CD4-positive, alpha-beta T cell treated with Interleukin-4 for 1 hour (primary cell): ENCODE measurements at places on chromosomes 2 and 18.

GRCh38 chr2:58614219-58614618 lies 373.1 kb upstream of the FANCL start:
- DNase-seq = no peak

DNA sequence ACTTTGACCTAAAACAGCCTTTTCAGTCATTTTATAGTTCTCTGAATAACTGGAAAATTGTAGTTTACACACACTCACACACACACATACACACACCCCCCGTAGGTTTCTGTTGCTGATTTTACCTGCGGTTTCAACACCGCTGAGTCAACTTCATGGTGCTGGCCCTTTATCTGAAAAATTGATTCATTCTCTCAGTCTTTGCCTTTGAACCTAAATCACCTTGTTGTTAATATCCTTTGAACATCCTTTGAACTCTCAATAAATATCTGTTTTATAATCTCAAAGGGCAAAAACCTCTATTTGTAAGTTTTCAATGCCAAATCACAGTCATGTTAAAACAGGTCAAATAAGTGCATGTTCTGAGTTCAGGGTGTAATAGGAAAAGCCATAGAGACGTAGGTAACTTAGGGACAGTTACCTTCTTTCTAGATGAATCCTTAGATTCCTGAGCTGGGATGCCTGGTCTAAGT lies 109.0 kb upstream of the BZW1 start:
- DNase-seq = no peak

GRCh38 chr2:217680381-217680780 lies 322.4 kb downstream of the TNS1 start:
- DNase-seq = no peak

- DNase-seq = no peak
Measured at GRCh38 chr2:215900843-215901242, 112.5 kb downstream of the MREG start.

DNA sequence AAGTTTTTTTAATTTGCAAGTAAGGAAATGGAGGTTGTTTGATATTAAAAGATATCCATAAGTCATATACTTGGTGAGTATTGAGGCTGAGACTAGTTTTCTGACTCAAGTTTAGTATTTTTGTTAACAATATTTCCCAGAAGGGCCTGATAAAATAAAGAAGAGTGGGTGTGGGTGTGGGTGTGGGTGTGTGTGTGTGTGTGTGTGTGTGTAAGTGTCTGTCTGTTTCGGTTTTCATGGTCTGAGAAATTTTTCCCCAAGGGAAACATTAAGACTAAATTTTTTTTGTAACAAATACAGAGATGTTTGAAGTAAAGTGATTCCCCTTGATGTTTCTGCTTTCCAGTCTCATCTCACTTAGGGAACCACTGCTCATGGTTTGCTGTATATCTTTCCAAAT lies 36.5 kb downstream of the PPM1B start:
- no peak for DNase-seq

- DNase-seq = no peak
Measured at GRCh38 chr2:39469807-39470206, 32.7 kb upstream of the MAP4K3 start.

DNA sequence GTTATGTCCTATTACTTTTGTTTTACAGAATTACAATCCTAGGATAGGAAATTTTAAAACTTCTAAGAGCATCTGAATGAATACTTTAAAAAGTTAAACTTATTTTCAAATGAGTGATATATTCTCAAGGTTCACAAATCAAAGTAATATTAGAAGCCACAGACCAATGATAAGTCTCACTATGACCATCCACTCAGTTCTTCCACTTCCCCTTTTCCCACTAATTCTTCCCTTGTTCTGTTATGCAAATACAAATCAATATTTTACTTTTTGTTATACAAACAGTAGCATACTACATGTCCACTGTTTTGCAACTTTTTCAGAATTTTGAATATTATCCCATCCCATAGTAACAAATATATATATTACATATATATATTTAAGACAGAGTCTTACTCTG lies 20.2 kb downstream of the USP37 start:
- DNase-seq = no peak

GRCh38 chr2:1305342-1306013 lies 107.8 kb upstream of the TPO start:
- DNase-seq = no peak

DNA sequence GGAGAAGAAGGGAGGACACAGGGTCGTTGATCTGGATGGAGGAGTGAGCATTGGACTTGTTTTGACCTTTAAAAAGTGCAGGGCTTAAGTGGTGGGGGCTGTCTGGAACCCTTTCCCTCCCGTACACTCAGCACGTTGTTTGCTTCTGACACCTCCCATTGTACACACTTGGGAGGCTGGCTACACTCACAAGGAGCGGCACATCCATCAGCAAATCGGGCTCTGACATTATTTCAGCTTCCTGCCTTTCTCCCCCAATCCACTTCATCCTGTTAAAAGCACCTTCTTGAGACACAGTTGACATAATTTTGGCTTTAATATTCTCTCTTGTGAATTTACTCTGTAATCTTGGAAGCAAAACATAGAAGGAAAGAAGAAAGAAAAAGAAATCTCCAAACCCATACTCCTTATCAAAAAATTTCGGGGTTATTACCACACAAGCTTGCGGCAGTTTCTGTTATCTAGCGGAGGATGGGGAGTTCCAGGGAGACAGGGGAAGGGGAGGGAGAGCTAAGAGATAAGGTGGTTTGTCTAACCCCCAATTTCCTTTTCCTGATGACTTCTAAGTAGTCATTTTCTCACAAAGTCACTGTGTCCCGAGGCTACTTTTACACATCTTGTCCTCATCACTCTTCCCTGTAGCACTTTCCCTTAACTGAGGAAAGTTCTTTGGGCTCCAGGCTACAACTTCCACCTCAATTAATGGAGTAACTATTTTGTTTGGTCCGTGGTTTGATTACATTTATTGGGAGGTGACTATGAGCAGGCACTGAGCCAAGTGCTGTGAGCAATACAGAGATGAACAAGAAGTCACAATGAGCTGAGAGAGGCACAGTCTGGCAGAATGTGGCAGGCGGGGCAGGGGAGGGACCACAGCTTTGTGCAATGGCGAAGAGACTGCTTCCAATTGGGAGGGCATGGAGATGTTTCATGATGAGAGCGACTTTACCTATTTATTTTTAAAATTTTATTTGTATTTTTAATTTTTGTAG lies 240.1 kb upstream of the MEX3C start:
- DNase-seq = no peak
